ENCODE measurements at places on chromosomes 1 and 21.

GRCh38 chr1:37362594-37363385, 111.6 kb upstream of the ZC3H12A start:
- no peak for DNase-seq

DNA sequence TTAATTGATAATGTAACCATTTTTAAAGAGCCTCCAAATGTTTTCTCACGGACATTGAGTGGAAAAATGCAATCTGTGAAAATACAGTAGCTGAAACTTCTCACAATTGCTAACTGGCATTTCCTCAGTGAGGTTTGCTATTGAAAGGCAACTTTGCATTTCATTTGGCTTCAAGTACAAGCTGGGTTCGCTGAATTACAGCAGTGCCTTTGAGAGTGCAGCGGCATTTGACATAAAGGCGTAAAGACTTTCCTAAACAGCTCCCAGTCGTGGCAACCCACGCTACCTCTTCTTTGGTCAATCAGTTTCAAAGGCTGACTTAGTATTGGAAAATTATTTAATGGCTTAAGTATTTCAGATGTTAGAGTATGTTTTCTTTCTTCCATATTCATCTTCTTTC, 39.3 kb upstream of the ZBTB18 start:
- DNase-seq = no peak

- no peak for DNase-seq
Observed at GRCh38 chr21:25426580-25426979, 180.7 kb downstream of the MRPL39 start.

- no peak for DNase-seq
Observed at GRCh38 chr1:40476924-40477677, at the start of gene ZFP69. Gene ZFP69, plus strand, starts transcription at chr1:40477290. Its CDS starts 2,072 bp downstream, at chr1:40479362.

GRCh38 chr1:226107471-226108460, 45.2 kb downstream of the H3-3A start:
- DNase-seq = no peak

- DNase-seq = no peak
Observed at GRCh38 chr1:7456722-7457082, 314.4 kb upstream of the VAMP3 start.

DNA sequence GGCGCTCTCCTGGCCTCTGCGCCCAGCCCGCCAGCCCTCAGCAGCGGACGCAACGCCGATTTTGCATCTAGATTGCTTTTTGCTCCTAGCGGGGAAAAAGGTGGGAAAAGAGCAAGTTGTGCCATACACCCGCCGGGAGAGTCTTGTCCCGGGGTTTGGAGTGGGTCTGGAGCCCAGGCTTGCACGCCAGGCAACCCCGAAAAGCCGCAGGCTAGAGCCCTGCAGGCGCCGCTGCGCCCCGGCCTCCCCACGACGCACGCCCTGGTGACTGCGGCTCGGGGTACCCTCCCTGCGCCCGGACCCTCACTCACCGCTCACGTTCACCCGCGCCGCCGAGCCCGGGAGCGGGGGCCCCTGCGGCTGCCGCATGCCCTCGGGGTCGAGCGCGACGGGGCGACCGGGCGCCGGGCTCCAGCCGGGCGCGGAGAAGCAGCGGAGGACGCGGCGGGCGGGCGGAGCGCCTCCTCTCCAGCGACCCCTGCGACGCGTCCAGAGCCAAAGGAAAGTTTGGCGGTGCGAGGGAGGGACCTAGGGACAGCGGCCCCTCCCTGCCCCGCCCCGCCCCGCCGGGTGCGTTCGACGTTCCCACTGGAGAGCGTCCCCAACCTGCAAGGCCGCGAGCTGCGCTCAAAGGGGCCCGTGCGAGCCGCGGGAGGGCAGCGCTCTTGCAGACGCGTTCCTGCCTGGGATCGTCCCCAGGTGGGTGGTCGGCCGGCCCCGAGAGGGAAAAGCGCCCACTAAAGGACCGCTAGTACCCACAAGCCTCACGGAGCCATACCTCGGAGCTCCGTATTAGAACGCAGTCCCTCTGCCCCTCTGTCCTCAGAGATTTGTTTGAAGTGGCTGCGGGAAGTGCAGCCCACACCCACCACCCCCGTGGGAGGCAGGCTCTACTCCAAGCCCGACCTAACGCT, at the start of gene LPAR3:
Gene LPAR3, minus strand, starts transcription at position 502 of the 914 bp plus-strand sequence. CDS start 27,086 bp downstream, outside the sequence.
- DNase-seq = no peak

GRCh38 chr1:160219062-160219929, 14.1 kb downstream of the PEA15 start:
- peak; percentile 38 for DNase-seq

DNA sequence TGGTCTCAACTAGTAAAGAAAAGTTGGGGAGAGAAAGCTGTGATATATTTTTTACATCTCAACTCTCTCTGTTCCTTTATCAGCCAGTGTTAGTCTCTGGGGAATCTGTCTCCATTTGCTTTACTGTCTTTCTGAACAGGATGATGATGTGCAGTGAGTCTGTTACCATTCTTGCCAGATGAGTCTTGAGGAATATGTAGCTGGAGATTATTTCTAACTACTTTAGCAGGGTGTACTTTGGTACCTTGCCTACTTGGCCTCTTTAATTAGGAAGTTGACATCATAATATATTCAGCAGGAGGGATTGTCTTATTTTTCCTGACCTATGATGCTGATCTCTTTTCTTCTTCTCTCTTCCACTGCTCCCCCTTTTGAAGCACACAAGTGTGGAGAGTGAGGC, 15.7 kb upstream of the HAX1 start:
- no peak for DNase-seq

DNA sequence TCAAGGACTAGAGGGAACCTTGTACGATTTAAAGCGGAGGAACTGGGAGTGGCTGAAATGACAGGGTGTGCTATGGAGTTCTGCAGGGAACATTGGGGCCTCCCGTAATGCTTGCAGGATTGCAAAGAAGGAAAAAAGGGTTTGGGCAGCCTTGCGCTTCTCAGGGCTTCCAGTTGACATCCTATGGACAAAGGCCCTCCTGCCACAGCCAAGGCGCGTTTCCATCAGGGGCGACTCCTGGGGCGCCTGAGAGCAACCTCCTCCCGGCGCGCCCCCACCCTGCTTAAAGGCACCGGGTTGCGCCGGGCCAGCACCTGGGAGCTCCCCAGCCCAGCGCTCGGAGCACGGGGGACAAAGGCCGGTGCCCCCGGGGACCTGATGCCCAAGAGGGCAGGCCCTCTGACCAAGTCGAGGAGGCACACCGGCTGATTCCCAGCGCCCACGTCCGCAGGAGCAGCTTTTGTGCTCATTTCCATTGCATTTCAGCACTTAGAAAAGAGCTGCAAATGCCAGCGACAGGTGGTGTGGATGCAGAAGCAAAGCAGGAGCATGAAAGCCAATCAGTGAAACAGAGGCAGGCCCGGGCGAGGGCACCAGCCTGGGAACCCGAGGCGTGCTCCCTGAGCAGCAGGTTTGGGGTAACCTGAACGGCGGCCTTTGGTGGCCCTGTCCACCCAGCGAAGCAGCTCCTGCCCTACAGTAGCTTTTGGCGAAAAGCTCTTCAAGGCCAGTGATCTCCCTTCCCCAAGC, 17.6 kb upstream of the RNF187 start:
- DNase-seq = no peak

DNA sequence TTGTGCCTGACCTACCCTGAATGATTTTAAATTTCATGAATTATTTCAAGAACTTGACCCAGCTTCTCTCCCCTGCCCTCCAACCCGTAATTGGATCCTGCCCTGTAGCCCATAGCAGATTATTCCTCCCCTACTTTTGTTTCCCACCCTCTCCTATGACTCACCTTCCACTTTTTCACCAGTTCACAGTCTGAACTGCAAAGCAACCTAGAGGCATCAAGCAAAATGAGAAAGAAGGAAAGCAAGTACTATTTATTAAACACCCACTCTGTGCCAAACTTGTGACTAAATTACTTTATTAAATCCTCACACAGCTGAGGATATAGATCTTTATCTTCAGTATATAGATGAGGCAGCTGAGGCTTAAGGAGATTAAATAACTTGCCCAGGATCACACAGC, 20.7 kb upstream of the IKBKE start:
- no peak for DNase-seq

DNA sequence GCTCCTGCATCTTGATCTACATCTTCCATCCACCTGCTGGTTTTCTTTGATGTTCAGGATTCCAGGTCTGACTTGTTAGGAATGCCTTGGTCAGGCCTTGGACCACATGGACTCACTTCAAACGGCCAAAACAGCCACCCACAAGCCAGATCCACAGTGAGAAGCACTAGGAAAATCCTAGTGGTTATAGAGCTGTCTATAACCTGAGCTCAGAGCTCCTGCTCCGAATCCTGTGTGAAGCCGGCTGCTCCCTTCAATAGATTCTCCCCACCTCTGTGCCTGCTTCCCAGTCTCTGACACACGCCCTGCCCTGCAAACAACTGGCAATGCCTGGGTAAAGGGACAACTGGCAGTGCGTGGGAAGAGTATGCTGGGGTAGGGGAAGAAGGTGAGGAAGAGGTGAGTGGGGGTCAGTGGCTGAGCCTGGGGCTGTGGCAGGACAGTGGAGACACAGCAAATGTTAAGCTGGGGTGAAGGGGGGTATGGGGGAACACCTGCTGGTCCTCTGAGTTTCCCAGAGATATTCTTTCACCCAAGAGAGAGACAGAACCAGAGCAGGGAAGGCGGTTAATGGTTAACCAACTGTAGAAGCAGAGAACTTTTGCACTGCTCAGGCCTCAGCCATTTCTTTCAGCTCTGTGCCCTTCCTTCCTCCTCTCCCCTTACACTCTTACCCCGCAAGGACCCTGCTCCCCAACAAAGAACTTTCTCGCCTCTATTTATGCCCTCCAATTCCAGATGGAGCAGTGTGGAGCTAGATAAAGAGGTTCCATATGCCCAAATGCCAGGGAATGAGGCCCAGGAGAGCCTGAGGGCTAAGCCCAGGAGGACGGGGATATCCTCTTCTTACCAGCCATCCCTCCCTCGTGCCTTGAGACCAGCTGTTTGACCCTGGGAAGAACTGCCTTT, 4.5 kb downstream of the PLXNA2 start:
- no peak for DNase-seq

- DNase-seq = no peak
Observed at GRCh38 chr1:9194024-9194423, 40.5 kb upstream of the H6PD start.

DNA sequence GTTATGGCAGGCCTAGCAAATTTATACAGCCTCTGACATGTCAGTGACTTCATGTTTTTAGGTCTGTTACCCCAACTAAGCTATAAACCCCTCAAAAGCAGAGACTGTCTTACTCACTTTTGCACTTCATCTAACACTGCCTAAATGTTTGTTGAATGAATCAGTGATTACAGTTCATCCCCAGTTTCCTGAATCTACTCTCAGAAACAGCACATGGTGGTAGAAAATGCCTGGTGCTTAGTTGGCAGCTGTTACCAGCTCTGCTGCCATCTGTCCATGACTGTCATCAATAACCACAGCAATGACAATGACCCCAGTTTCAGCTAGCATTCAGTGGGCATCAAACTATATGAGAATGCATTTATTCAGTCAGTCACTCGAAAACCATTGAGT, 110.5 kb upstream of the SERBP1 start:
- DNase-seq = no peak

DNA sequence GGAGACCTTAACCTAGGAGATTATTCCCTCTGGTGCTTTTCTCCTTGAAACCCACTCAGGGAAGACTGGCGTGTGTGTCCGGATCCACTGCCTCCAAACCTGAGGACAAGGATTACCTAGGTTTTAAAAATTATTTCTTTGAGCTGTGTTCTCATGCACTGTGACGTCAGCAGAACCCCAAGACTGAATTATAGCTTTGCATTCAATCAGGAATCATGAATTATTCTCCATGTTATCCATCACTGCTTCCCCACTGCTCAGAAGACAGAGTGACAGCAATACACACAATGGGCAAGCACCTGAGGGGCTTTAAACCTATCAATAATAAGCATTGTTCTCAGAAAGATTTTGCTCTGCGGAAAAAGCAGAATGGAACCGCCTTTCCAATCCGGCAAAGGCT, 253.2 kb upstream of the FOXD3 start:
- no peak for DNase-seq

- DNase-seq = no peak
Observed at GRCh38 chr1:61323681-61324328, 241.4 kb downstream of the NFIA start.

- DNase-seq = no peak
Observed at GRCh38 chr1:49199564-49199963, 422.9 kb upstream of the BEND5 start.

DNA sequence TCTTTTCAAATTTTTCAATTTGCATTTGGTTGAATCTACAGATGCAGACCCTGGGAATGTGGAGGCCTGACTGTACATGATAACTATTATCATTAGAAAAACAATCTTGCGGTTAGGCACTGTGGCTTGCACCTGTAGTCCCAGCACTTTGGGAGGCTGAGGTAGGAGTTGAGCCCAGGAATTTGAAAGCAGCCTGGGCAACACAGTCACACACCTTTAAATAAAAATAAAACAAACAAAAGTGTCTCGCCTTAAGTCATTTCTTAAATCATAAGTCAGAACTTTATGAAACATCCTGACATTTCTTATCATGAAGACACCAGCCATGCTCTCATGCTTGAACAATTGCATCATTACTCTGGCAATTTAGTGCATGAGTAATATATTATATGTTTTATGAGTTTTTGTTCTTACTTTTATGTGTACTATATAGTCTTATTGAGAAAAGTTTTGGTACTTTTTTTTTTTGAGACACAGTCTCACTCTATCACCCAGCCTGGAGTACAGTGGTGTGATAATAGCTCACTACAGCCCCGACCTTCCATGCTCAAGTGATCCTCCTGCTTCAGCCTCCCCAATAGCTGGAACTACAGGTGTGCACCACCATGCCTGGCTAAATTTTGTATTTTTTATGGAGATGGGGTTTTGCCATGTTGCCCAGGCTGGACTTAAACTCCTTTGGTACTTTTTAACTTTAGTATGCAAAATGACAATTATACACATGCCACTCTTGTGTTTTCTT, 7.8 kb downstream of the TBX19 start:
- peak; percentile 38 for DNase-seq

Measured in non-pigmented ciliary epithelial cell (primary cell).